ENCODE measurements at places on chromosomes 1 and 21.
A peak's percentile ranks its signal among the peaks of the same experiment; 100 is the strongest.

DNA sequence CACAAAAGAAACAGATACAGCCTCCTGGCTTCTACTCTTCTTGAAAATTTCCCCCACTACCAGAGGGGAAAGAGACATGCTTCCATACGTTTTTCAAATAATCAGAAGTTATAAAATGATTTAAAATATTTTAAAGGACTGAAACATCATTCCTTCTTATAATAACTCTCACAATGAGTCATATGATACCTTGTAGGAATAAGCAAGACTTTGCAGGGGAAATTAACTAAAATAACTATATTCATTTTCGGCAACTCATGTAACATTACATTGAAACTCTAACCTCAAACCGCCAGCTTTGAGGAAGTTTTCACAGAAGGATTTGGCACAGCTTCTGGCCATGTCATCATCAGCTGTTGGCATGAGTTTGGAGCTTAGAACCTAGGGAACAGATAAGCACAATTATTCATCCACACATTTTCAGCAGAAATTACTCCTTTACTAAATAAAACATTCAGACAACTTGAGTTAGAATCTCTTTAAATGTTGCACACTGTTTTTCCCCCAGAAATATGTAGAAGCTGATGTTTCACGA, 85.9 kb downstream of the USP24 start:
- H3K4me3 ChIP-seq, result no peak overlapping the region
- no peak overlapping the region for H3K27ac ChIP-seq
- peaks cover 9% of the 10 kb centered on the region for H3K36me3 ChIP-seq
- no peaks in the 10 kb centered on the region for H3K27me3 ChIP-seq
- peaks cover 9% of the 10 kb centered on the region for H3K4me1 ChIP-seq

DNA sequence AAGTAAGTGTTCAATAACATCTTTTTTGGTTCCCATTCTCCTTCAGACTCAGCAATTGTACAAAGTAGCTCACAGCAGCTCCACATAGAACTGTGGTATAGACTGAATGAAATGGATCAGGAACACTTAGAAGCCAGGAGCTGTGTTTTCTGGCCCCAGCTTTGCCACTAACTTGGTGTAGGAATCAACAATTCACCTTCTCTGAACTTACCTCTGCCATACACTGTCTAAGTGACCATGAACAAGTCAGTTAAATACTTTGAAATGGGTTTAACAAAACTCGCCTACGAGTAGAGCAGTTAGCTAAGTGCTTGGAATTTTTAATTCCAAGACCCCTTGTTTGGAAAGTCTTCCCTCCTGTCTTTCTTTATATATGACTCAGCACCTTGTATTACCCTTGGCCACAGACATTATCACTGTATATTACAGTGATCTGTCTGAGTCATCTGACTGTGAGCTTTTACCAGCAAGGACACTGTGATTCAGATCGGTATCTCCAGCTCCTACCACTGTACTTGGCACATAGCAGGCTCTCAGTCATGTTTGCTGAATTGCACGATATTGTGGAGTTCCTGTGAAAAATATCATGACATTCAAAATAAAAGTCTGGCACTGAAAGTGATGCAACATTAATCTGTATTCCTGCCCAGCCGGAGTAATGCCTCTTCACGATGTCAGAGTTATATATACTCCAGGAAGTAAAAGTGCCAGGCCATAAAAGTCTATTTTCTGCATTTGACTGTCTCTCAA, 101.7 kb upstream of the BEND5 start:
- H3K36me3 ChIP-seq, result no peaks in the 10 kb centered on the region
- H3K27ac ChIP-seq, result no peak overlapping the region
- no peak for DNase-seq
- no peaks in the 10 kb centered on the region for H3K4me1 ChIP-seq

DNA sequence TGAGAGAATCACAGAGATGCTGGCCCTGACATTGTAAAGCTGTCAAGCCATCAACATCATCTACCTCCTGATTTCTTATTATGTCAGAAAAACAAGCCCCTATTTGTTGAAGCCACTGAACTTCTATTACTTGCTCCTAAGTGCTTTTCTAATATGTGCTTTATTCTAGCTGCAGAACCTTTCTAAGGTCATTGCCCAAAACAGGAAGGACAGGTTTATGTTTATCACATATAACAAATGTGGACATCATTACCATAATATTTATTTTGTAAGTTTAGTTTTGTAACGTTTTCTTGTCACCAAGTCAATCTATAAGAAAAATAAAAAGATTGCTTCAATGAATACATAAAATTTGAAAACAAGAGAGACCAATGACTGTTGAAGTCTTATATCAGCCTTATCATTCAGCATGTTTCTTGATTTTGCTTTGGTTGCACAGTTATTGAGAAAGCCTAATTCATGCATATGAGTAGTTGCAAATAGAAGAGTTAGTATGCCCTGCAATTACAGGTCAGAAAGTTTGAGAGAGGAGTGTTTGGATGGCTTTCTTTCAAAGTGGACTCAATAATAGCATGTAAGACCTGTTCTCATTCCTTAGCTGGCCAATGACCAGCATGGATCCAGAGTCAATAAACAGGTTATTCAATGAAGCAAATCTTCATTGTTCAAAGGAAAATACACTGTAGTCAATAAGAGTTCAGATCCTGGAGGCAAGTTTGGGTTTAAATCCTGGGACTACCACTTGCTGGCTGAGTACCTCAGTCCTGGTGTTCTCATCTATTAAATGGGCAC, 84.1 kb downstream of the MAB21L3 start:
- no peaks in the 10 kb centered on the region for H3K4me1 ChIP-seq
- H3K27me3 ChIP-seq, result no peaks in the 10 kb centered on the region
- no peaks in the 10 kb centered on the region for H3K36me3 ChIP-seq
- H3K27ac ChIP-seq, result no peak overlapping the region

DNA sequence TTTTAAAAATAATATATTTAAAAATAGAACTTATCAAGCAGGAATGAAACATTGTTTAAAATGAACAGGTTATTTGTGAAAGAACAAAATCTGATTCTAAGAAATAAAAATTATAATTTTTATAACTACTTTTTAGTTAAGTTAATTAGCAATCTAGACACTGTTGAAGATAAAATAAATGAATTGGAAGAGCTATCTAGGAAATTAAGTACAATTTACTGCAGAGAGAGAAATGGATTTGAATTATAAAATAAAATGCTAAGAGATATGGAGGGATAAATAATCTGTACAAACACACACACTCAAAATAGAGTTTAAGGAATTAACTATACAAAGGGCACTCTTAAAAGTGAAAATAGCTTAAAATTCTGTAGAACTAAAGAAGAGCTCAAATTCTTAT, 1123.1 kb downstream of the PLA2G4A start:
- no peaks in the 10 kb centered on the region for H3K36me3 ChIP-seq
- DNase-seq, result no peak
- no peaks in the 10 kb centered on the region for H3K27me3 ChIP-seq
- no peaks in the 10 kb centered on the region for H3K4me1 ChIP-seq

GRCh38 chr1:26949926-26950319, 10.3 kb downstream of the KDF1 start:
- no peak overlapping the region for H3K27ac ChIP-seq
- peaks cover 16% of the 10 kb centered on the region for H3K36me3 ChIP-seq
- H3K4me1 ChIP-seq, result no peaks in the 10 kb centered on the region
- no peak for DNase-seq

- no peak overlapping the region for H3K27ac ChIP-seq
- H3K36me3 ChIP-seq, result no peaks in the 10 kb centered on the region
- H3K4me3 ChIP-seq, result no peak overlapping the region
- H3K27me3 ChIP-seq, result 0 out of 2 replicates have a peak, but pooled peaks cover 3% of the 10 kb centered on the region
- DNase-seq, result no peak
These were observed 32.5 kb downstream of the RHOU start for GRCh38 chr1:228767636-228768354.

DNA sequence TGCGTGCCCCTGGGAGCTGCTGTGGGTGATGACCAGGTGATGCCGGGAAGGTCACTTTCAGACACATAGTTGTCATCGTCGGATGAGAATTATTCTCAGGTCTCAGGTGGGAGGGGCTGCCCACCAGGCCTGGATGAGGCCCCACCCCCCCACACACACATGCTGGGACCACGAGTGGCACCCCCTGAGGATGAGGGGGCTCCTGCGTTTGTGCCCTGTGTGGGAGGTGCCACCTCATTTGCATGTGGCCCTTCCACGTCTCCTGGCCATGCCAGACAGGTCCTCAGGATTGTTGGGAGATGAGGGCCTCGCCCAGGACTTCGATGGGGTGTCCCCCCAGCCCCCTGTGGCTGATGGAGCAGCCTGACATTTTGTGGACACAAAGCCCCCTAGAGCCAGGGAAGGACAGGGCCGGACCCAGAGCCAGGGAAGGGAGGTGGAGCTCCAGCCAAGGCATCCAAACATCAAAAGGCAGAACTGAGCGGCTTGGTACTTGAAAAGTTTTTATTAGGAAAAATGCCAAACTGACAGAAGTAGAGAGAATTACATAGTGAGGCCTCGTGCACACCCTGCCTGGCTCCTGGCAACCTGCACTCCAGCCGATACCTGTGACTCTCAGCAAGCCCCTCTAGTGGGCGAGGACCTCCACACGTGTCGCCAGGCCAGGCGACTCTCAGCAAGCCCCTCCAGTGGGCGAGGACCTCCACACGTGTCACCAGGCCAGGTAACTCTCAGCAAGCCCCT, 55.7 kb downstream of the PRKCZ start:
- no peak for DNase-seq
- no peaks in the 10 kb centered on the region for H3K4me1 ChIP-seq
- H3K27ac ChIP-seq, result no peak overlapping the region
- no peak overlapping the region for H3K4me3 ChIP-seq
- H3K27me3 ChIP-seq, result no peaks in the 10 kb centered on the region

GRCh38 chr1:205269711-205270110, 42.0 kb downstream of the TMCC2 start:
- no peaks in the 10 kb centered on the region for H3K27me3 ChIP-seq
- no peak overlapping the region for H3K27ac ChIP-seq
- no peak overlapping the region for H3K4me3 ChIP-seq
- DNase-seq, result no peak

DNA sequence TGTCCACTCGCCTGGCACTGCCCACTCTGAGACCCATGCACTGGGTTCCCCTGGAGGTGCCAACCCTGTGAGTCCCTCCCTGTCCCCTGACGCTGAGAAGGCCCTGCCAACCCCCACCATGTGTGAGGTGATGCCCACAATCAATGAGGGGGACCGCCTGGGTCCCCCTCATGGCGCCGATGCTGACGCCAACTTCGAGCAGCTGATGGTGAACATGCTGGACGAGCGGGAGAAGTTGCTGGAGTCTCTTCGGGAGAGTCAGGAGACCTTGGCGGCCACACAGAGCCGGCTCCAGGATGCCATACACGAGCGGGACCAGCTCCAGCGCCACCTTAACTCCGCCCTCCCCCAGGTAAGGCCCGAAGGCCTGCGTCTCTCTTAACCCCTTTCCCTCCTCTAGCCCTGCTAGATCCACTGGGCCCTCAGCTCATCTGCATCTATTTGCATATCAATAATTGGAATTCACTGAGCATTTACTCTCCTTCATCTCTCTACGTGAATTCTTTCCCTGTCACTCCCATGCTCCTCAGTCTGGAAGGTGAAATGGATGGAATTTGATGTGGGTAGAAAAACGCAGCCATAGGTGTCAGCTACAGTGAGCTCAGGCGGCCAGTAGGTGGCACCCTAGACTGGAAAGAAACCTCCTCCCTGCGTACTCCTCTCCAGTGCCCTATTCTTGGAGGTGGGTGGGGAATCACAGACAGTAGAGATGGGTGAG, 12.8 kb downstream of the PPFIA4 start:
- H3K27me3 ChIP-seq, result no peaks in the 10 kb centered on the region
- no peak overlapping the region for H3K27ac ChIP-seq
- no peak overlapping the region for H3K4me3 ChIP-seq
- DNase-seq, result no peak

DNA sequence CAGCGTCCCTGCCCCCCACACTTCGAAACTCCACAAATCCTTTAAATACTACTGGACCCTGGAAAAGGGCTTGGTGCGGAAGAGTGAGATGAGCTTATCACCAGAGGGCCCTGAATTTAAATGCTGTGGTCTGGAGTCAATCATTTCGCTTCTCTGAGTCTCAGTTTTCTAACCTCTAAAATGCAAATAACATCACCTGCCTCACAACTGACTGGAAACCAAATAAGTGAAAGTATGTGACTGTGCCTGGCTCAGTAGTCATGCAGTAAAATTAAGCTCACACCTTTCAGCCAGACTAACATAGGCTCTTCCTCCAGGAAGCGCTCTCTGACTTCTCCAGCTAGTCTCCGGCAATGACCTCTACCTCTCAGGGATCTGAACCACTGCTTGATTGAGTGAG, 4.2 kb downstream of the GJA4 start:
- peaks cover 27% of the 10 kb centered on the region for H3K4me1 ChIP-seq
- H3K27ac ChIP-seq, result no peak overlapping the region
- H3K36me3 ChIP-seq, result no peaks in the 10 kb centered on the region
- DNase-seq, result peak; percentile 27
- H3K4me3 ChIP-seq, result no peak overlapping the region

DNA sequence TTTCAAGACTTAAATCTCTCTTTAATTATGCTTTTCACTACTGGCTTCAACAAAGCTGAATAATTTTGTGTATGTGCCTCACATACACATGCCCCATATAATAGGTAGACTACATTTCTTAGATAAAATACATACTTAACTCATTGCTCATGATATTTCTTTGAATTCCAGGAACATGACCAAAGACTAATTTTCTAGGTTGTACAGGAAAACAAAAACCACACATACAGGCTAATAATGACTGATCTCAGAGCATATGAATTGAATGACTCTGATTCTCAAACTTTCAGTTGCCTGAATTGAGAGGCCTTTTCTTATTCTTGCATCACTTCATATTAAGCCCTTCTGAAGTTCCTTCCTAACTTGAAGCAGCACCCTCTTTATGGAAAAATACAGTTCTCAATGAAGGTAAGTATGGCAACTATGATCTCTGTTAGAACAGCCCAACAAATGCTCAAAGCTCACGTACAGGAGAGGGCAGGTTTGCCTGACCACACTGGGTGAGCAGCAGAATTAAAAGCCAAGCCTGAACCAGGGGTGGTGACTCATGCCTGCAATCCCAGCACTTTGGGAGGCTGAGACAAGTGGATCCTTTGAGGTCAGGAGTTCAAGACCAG, 22.6 kb upstream of the UAP1 start:
- DNase-seq, result no peak
- H3K27ac ChIP-seq, result no peak overlapping the region
- H3K36me3 ChIP-seq, result no peaks in the 10 kb centered on the region

DNA sequence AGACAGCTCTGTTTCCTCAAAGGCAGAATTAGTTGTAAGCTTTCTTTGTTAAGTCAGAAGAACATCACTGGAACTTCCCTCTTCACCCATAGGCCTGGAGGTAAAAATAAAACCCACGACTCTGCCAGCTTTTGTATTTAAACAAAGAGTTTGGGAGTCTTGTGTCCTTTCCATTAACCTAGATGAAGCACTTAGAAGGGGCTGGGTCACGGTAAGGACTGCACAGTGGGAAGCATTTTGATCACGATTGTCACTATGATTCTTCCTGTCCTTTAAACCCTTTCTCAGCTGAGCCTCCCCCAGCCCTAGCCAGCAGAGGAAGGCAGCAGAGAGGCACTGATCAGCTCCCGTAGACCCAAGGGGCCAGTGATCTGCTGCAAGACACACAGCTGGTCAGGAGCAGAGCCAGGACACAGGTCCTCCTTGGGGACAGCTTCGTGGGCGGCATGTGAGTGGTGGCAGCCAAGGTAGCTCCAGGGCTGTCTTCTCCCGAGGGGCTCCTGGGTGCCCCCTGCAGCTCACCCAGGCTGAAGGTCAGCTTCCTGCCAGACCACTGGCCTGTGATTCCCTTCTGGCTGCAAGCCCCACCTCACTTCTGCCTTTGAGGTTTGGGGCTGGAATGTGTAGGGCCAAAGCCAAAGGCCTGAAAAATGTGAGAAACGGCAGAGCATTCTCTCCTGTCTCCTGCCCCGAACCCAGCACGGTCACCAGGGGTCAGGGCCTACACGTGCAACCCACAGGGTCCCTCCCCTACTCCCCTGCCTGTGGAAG, 4.0 kb upstream of the LAPTM5 start:
- H3K27ac ChIP-seq, result peak overlapping the region; percentile 87
- H3K4me3 ChIP-seq, result peak overlapping the region; percentile 49
- no peaks in the 10 kb centered on the region for H3K27me3 ChIP-seq
- H3K4me1 ChIP-seq, result peaks cover 86% of the 10 kb centered on the region
- H3K36me3 ChIP-seq, result no peaks in the 10 kb centered on the region
